Fibroblast of lung (primary cell): ENCODE measurements at places on chromosomes 13 and 19. TPM values are rescaled to one million over a fixed set of nuclear protein-coding genes. Genes with fewer than 3 reads are reported as not detected.

Gene ZNF57
- 4.1 and 5.3 TPM in 2 replicates for total RNA-seq

Gene KIR2DL1
- not detected in 2 replicates for total RNA-seq

Gene CRLF1
- total RNA-seq: 2.3 and 2.5 TPM in 2 replicates

Gene DCT
- total RNA-seq: under 0.01 and 0.17 TPM in 2 replicates

Gene C19orf73
- 0.51 and 0.83 TPM in 2 replicates for total RNA-seq

Gene CCDC194
- not detected in 2 replicates for total RNA-seq

Gene IL12RB1
- under 0.01 and 0.50 TPM in 2 replicates for total RNA-seq

Gene ZNF90
- total RNA-seq: 1.5 and 2.8 TPM in 2 replicates

Gene FZR1
- total RNA-seq: 19.3 and 38.0 TPM in 2 replicates

Gene TLE6
- 0.51 and 1.7 TPM in 2 replicates for total RNA-seq

Gene SIGLECL1
- total RNA-seq: not detected in 2 replicates

Gene SIRT6
- 9.2 and 10.0 TPM in 2 replicates for total RNA-seq

Gene KLK15
- not detected in 2 replicates for total RNA-seq

Gene PRODH2
- not detected in 2 replicates for total RNA-seq

Gene GJA3
- 0.26 and 0.33 TPM in 2 replicates for total RNA-seq

Gene OLFM2
- total RNA-seq: 0.66 and 1.0 TPM in 2 replicates

Gene ZNF177
- 2.1 and 3.3 TPM in 2 replicates for total RNA-seq

Gene KIR3DL2
- total RNA-seq: not detected in 2 replicates

Gene CYSLTR2
- not detected in 2 replicates for total RNA-seq

Gene NAPA
- total RNA-seq: 48.3 and 76.8 TPM in 2 replicates

Gene PRR22
- total RNA-seq: 0.17 and 0.26 TPM in 2 replicates

Gene ZNF154
- 3.3 and 6.3 TPM in 2 replicates for total RNA-seq

Gene RRAS
- 34.2 and 60.1 TPM in 2 replicates for total RNA-seq

Gene MUC16
- total RNA-seq: not detected in 2 replicates

Gene ZNF878
- total RNA-seq: under 0.01 TPM in 1 of 2 replicates, not detected in the other

Gene TUBA3C
- not detected in 2 replicates for total RNA-seq

Gene DKKL1
- total RNA-seq: 0.26 TPM in 1 of 2 replicates, not detected in the other

Gene ATG4D
- 13.4 and 14.9 TPM in 2 replicates for total RNA-seq

Gene ZNF581
- 33.4 and 40.1 TPM in 2 replicates for total RNA-seq

Gene TEX101
- total RNA-seq: not detected in 2 replicates

Gene IL27RA
- total RNA-seq: 2.1 and 2.6 TPM in 2 replicates

Gene ACP5
- total RNA-seq: 1.2 and 2.6 TPM in 2 replicates

Gene NAA16
- 7.9 and 9.2 TPM in 2 replicates for total RNA-seq

Gene POSTN
- total RNA-seq: 38.0 and 221 TPM in 2 replicates

Gene LHB
- not detected in 2 replicates for total RNA-seq

Gene TMEM86B
- total RNA-seq: 1.3 TPM in 2 replicates

Gene ZNF66
- 0.77 and 1.5 TPM in 2 replicates for total RNA-seq

Gene KCNJ14
- 0.26 and 0.50 TPM in 2 replicates for total RNA-seq

Gene MYO1F
- total RNA-seq: under 0.01 and 0.17 TPM in 2 replicates

Gene DAND5
- not detected in 2 replicates for total RNA-seq

Gene C5AR2
- total RNA-seq: under 0.01 TPM in 1 of 2 replicates, not detected in the other

Gene PTGER1
- 9.7 and 18.7 TPM in 2 replicates for total RNA-seq

Gene RASIP1
- 0.99 and 1.5 TPM in 2 replicates for total RNA-seq

Gene POU4F1
- not detected in 2 replicates for total RNA-seq

Gene ZNF888
- 2.6 and 4.3 TPM in 2 replicates for total RNA-seq

Gene CXCL17
- not detected in 2 replicates for total RNA-seq

Gene TUBB4A
- total RNA-seq: not detected in 2 replicates

Gene LYPD3
- total RNA-seq: 0.50 and 0.51 TPM in 2 replicates

Gene ELANE
- 0.51 and 0.66 TPM in 2 replicates for total RNA-seq

Gene TGFBR3L
- total RNA-seq: 1.0 and 1.3 TPM in 2 replicates

Gene RCBTB2
- 6.9 and 8.4 TPM in 2 replicates for total RNA-seq
